Amniotic stem cell (primary cell): ENCODE measurements at places on chromosomes 1 and 21.

DNA sequence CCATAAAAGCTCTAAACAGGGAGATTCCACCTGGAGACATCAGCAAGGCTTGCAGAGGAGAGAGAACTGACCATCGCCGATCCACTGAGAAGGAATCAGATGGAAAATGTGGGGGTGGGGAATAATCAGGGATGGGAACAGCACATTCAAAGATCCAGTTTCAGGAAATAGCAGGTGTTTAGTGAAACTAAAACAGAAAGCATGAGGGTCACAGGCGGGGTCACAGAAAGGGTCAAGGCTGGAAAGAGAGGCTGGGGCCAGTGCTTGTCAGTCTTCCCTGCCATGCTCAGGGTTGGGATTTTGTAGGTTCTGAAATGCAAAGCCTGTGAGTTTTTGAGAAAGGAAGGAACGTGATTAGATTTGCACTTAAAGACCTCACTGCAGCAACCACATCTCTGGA is 103.2 kb downstream of the HLCS start:
- DNase-seq, result no peak

DNA sequence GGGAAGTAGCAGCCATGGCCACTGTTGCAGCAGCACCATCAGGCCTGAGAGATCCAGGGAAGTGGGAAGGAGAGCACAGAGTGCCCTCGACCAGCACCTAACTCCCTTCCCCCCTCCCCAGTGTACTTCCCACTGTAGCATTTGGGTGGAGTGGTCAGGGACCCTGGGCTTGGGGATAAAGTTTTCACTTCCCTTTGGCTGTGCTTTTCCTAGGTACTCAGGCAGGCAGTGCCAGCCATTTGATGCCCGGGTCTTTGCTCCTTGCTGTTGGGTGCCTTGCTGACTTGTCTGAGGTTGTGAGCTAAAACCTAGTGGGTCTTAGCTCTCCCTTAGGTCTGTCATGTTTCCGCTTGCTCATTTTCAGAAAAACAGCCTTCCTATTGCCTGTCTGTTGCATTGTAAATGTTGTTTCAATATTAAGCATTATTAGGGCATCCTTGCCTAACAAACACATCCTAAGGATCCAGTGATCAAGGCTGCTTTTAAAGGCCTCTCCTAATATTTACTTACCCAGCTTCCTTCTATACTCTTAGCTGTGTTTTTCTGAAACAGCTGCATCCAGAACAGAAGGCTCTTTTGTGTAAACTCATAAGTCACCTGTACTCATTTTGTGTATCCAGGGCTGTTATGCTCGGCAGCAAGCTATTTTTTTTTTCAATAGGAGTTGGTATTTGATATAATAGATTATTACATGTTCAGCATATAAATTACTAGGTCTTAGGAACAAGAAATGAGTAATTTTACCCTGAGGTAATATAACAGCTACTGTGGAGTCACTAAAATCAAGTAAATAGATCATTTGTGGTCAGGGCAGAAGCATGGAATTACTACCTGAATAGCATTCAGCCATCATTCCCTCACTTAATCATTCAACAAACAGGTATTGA is 418.6 kb upstream of the PROX1 start:
- no peak for DNase-seq

DNA sequence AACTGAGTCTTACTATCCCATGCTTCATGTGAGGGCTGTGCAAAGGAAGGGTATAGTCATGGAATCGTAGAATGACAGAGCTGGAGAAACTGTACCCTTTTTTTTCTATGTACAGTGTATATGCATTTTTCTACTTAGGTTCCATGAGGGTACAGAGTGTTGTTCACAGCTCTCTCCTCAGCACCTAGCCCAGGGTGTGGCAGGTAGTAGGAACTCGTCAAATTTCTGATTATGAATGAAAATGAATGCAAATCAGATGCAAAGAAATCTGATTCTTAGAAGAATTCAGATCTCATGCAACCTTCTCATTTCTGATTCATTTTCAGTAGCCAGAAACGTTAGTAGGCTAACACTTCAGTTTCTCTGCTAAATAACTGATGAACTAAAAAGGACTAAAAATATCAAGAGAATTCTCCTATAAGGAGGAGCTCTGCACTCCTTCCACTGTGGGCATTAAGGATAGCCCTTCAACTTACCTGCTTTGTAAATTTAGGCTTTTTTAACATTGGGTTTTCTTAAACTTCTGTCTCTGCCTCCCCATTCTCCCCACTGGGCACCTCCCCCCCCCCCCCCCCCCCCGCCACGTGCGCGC is 18.0 kb upstream of the HHAT start:
- no peak for DNase-seq

GRCh38 chr1:110083866-110084226 is 13.4 kb upstream of the ALX3 start:
- DNase-seq, result no peak

GRCh38 chr1:32062867-32063230 is 9.9 kb upstream of the TMEM39B start:
- DNase-seq, result no peak

GRCh38 chr1:169680377-169681019 is 30.9 kb downstream of the SELL start:
- DNase-seq, result no peak

DNA sequence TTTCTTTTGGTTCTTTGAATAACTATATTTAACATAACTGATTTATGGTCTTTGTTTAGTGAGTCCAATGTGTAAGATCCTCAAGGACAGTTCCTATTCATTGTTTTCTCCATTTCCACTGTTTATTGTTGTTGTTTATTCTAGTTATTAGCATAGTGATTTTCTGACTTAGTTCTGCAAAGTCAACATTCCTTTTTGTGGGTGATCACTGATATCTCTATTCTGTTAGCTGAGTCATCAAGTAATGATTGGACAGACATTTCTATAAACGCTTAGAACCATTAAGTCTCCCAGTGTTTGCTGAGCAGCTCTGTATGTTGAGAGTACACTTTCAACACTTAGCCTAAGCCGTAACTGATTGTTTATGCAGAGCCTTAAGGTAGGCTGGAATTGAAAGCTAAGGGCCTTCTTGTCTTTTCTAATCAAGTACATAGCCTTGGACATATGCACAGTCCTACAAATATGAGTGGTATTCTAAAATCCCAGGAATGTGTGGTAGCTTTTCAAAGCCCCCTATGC is 87.1 kb downstream of the SLC5A9 start:
- no peak for DNase-seq

GRCh38 chr1:24643363-24644099 is 429 bp downstream of the SRRM1 start:
- no peak for DNase-seq

DNA sequence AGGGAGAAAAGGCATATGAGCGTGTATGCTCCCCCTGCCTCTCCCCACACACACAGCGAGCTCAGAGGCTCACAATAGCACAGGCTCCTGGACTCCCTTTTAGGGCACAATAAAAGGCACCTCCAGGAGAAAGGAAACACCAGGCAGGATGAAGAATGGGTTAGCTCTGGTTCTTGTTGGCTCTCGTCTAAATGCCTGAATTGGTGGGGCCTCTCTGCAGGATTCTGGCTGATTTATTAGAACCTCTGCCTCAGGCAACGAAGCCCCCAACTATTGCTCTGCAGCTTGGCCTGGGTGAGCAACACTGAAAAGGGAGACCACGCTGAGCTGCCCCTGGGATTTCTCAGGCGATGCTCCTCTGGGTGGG is 590.9 kb upstream of the PLXNA2 start:
- DNase-seq, result no peak

DNA sequence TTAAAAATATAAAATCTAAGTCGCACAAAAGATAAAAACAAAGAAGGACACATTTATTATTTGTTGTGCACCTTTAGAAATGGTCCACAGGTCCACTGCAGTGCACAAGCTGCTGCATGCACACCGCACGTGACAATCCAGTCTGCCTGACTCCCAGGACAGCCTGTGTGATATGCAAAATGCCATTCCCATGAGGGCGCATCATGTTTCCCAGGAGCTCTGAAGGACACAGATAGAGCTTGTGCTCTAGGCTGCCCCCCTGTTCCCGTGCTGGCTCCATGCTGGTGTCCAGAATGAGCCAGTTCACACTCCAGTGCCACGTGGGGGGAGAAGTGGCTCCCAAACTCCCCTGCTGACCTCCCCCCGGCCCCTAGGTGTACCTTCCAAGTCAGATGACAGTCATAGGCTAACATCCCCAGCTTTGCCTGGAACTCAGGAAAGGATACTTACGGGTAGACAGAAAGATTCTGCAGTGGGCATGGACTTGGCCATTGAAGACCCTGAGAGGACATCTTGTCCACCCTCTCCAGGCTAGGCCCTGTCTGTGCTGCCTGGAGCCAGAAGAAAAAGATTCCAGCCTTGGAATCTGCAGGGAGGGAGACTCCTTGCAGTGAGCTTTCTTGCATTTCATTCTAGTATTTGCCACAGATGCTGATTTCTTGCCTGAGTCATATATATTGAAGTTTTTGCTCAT is 26.3 kb downstream of the RAB7B start:
- no peak for DNase-seq

DNA sequence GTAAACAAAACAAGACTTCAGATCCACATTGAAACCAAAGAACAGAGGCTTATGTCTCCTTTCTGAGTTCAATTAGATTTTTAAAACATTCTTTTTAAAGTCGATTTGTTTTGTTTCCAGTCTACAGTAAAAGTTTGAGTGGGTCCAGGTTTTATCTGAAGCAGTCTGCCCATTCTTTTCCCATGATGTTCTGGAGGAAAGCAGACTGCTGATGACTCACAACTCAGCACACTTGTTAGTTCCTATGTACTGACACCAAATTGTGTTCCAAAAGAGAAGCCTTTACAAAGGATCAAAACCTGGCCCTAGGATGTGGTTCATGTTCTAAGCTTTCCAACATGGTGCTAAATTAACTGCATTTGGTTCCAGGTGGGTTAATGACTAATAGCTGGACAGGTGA is 11.4 kb upstream of the CCN1 start:
- DNase-seq, result peak; percentile 36

GRCh38 chr1:78170859-78171258 is 125.1 kb downstream of the GIPC2 start:
- no peak for DNase-seq

- DNase-seq, result no peak
Measured at GRCh38 chr1:228739826-228740225, 4.5 kb downstream of the RHOU start.

GRCh38 chr1:175673371-175674150 is 69.8 kb downstream of the TNR start:
- DNase-seq, result no peak

GRCh38 chr1:41515131-41515678 is 30.7 kb upstream of the EDN2 start:
- no peak for DNase-seq

GRCh38 chr1:59015708-59016107 is 231.9 kb upstream of the JUN start:
- peak; percentile 44 for DNase-seq

DNA sequence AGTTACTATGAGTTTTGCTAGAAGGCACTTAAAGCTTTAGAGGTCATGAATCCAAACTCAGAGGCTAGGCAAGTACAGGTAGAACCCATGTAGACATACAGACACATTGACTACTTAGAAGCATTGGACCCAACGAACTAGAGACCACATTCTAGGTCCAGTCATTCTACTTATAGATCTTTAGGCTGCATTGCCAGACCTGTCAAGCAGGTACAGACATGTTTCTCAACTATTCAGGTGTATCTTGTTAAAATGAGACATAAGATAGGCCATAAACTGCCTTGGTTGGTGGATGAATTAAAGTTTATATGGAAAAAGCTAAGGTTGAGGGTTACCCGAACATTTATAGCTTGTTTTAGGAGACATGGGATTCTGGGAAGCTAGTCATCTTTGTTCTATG is 6.5 kb downstream of the ZP4 start:
- DNase-seq, result no peak

DNA sequence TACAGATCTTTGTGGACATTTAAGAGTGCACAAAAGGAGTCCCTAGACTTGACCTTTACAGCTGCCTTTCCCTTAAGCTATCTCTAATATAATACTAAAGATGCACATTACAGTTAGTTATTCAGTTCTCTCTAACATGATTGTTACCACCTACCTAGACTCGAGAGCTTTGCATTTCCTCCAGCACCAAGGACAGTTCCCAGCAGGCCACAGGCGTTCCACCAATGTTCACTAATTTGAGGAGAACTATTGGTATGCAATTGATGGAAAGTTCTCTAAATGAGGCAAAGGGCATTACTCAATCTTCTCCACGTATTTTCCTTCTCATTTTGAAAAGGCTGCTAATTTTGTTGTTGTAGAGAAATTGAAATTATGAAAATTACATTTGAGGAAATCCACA is 5.4 kb upstream of the NTNG1 start:
- no peak for DNase-seq

- no peak for DNase-seq
Measured at GRCh38 chr1:187836557-187836956, 1007.8 kb downstream of the PLA2G4A start.

- no peak for DNase-seq
Measured at GRCh38 chr1:76068953-76069561, 5.5 kb upstream of the ST6GALNAC3 start.

DNA sequence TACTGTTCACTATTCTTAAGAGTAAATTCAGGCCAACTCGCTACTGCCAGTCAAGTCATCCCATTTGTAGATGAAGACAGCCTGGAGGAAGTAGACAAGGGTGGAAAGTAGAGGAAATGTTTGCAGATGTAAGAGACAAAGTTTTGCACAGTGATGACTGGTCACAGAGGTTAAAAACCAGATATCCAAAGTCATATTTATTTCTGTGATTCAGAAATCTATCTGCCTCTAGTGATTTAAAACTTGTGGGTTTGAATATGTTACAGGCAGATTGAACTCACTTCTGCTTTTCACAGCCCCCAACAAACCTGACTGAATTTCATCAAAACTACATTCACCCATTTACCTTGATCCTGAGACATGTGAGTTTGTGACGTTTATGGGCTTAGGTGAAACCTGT is 484.7 kb upstream of the C1orf87 start:
- DNase-seq, result no peak

DNA sequence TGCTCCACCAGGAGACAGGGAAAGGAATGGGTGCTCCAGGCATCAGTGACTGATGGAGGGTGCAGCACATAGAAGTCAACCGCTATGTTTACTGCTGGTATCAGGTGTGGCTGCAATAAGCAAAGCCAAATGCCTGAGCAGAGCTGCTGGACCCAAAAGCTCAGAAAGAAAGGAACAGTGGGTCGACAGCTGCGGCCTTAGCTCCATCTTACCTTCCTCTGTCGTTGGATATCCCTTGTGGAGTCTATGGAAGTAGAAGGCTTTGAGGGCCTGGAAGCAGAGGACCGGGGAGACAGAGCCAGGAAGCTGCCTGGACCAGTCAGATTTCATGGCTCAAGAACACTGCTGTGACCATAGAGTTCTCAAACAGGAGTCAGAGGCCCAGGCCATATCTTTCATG is 45.3 kb downstream of the RIMS3 start:
- no peak for DNase-seq

- no peak for DNase-seq
Measured at GRCh38 chr1:160122978-160123495, 7.5 kb downstream of the ATP1A2 start.
